Renal pelvis (tissue), 12 donors: ENCODE measurements at places on chromosomes 5 and 9. TPM values are rescaled to one million over a fixed set of nuclear protein-coding genes. Genes with fewer than 3 reads are reported as not detected.

Gene FOXD4L5
- 0.39 TPM for polyA plus RNA-seq

Gene N4BP3
- polyA plus RNA-seq: 5.6 TPM

Gene MYMK
- not detected for polyA plus RNA-seq

Gene OR5C1
- not detected for polyA plus RNA-seq

Gene ARL14EPL
- not detected for polyA plus RNA-seq

Gene RFESD
- polyA plus RNA-seq: 4.6 TPM

Gene ZNF354C
- polyA plus RNA-seq: 15.9 TPM

Gene OSMR
- polyA plus RNA-seq: 7.4 TPM

Gene IL3
- polyA plus RNA-seq: not detected

- DNase-seq: peak; percentile 34
These were observed 11.7 kb upstream of the FGF1 start for GRCh38 chr5:142697356-142698255.

DNA sequence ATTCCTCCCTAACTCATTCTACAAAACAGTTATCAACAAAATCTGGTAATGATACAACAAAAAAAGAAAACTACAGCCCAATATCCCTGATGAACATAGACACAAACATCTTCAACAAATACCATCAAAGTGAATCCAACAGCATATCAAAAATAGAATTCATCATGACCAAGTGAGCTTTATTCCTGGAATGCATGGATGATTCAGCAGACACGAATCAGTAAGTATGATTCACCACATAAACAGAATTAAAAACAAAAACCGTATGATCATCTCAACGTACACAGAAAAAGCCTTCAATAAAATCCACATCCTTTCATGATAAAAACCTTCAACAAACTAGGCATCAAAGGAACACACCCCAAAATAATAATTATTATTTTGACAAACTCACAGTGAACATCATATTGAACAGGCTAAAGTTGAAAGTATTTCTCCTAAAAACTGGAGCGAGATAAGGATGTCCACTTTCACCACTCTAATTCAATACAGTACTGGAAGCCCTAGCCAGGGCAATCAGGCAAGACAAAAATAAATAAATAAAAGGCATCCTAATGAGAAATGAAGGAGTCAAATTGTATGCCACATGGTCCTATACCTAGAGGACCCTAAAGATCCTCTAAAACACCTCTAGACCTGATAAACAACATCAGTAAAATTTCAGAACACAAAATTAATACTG lies 305.1 kb upstream of the RGMB start:
- no peak for DNase-seq

DNA sequence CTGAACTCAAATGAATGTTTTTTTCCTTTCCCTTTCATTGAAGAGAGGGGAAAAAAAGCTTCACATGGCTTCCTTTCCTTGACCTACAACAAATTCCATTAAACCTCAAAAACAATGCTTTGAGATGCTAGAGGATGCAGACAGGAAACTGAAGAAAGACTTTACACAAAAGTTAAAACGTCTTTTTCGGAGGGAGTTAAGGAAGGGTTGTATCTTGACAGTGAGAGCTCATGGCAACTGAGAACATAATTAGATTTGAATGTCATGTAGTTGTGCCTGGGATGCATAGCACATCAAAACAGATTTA lies 66.4 kb downstream of the EBF1 start:
- DNase-seq: no peak

DNA sequence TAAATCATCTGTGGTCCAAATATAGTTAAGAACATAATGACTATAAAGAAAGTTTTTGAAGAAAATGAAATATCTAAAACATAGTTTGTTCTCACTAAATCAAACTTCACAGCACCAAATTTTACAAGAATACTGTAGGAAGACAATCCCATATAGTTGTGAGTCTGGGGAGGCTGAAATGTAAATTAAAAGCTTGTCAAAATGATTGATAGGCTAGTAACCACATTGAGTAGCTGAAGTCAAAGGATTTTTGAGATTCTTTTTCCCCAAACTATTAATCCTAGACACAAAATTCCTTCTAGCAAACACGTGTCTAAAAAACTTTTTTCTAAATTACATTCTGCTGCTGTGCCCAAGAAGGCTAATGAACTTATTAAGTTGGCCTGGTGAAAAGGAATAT lies 13.0 kb downstream of the BHMT start:
- DNase-seq: no peak

GRCh38 chr5:89275066-89275855 lies 392.3 kb upstream of the MEF2C start:
- no peak for DNase-seq

- DNase-seq: no peak
These were observed 197.1 kb upstream of the NR3C1 start for GRCh38 chr5:143600396-143601075.

DNA sequence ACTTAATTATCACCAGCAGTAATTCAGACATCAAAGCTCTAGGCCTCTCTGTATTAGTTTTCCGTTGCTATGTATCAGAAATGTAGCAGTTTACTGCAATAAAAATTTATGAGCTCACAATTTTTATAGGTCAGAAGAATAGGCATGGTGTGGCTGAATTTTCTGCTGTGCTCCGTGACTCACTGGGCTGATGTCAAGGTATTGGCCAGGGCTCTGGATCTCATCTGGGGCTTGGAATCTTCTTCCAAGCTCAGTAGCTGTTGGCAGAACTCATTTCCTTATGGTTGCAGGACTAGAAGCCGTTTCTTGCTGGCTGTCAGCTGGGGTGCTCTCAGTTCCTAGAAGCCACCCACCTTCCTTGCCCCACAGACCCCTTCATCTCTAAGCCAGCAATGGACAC lies 66.3 kb downstream of the PSAT1 start:
- no peak for DNase-seq

- no peak for DNase-seq
These were observed 525.9 kb upstream of the ZNF608 start for GRCh38 chr5:125272357-125272756.

DNA sequence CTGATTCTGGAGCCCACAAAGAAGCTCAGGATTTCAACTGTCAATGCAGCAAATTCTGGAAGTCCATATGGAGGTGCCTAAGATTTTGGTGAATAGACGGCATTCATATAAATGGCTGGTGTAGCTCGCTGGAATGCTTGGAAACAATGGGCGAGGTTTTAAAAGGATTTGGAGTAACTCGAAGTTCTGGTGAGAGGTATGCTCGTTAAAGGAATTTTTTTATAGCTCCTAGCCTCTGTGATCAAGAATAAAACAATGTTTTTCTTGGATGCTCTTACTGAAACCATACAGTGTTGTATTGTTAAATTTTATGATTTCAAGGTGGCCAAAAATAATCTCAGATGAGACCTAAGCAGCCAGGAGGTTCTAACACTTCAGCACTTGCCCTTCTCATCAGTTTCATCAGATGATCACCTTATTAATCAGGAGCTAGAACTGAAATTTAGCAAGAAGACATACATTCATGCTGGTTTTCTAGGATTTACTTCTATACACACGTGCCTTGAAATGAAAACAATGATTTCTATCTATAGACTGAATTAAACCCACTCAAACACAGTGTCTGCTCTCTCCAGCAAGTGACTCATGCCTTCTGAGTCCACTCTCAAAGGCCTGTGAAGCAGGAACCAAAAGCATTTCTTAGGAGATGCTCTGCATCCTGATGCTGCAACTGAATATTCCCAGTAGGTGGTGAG lies 79.2 kb downstream of the OTULIN start:
- no peak for DNase-seq

DNA sequence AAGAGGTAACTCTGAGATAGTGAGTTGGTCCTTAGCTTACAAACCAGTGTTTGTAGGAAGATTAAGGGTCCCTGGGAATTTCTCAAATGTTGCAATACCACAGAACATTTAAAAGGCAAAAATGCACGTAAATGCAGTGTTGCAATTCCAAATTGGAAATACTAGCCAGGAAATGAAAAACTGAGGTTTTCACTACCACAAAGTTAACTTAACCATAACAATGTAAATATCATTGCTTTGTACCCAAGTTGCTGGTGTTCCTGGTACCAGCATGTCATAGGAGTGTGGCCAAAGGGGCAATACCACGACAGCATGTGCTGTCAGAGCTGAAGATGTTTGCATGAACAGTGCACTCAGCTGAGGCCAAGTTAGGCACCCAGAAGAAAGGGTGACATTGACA lies 382.9 kb downstream of the GLIS3 start:
- no peak for DNase-seq

DNA sequence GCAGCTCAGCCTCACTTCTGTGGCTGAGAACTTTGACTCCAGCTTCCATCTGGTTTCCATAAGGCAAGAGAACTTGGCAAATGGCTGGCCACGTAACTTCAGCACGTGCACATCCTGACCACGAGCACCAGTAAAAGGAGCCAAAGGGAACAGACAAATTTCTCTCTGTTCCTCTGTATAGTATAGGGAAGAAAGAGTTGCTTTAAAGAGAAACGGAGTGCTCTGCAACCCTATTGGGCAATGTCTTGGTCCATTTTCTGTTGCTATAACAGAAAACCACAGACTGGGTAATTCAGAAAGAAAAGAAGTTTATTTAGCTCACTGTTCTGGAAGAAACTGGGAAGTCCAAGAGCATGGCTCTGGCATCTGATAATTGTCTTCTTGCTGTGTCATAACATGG lies 558.7 kb downstream of the ACTL7B start:
- DNase-seq: no peak

- DNase-seq: no peak
These were observed 80.4 kb upstream of the PCSK5 start for GRCh38 chr9:75810063-75810462.

DNA sequence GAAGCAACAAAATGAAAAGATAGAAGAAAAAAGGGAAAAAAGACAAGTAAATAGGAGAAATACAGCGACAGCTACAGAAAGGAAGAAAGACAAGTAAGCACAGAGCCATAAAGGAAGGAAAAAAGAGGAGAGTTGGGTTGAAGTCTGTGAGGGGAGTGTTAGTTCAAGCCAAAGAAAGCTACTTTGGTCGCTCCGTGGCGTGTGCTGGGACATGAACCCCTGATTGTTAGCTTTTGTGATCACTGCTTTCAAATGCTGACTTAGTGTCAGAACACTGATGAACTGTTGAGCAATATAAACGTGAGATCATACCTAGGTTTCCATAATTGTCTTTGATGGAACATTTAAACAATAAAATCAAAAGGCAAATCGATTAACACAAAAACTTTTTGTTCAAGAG lies 370.1 kb downstream of the TMEM161B start:
- DNase-seq: no peak

DNA sequence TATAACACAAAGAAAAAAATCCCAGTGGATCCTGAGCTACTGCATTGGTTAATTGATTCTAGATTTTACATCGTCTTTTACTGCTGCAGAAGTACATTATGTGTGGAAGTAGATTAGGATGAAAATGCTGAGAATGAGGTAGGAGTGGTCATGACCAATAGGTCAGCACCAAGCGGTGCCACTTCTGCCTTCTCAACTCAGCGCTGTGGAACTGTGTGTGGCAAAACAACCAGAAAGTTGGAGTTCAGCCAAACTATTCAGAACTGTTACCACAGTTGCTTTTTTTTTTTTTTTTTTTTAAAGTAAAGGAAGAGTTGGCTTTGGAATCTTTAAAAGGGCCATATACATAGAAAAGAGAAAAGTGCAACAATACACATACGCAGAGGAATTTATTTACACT lies 24.2 kb downstream of the POU5F2 start:
- DNase-seq: no peak

DNA sequence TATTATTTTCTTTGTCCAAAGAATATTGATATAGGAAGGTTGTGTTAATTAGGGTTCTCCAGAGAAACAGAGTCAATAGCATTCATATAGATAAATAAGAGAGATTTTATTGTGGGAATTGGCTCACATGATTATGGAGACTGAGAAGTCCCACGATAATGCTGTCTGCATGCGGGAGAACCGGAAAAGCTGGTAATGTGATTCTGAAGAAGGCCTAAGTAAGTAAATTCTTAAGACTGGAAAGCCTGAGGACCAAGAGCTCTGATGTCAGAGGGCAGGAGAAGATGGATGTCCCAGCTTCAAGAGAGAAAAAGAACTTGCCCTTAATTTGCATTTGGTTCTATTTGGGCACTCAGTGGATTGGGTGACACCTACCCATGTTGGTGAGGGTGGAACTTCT lies 307.4 kb upstream of the C9orf72 start:
- DNase-seq: no peak

DNA sequence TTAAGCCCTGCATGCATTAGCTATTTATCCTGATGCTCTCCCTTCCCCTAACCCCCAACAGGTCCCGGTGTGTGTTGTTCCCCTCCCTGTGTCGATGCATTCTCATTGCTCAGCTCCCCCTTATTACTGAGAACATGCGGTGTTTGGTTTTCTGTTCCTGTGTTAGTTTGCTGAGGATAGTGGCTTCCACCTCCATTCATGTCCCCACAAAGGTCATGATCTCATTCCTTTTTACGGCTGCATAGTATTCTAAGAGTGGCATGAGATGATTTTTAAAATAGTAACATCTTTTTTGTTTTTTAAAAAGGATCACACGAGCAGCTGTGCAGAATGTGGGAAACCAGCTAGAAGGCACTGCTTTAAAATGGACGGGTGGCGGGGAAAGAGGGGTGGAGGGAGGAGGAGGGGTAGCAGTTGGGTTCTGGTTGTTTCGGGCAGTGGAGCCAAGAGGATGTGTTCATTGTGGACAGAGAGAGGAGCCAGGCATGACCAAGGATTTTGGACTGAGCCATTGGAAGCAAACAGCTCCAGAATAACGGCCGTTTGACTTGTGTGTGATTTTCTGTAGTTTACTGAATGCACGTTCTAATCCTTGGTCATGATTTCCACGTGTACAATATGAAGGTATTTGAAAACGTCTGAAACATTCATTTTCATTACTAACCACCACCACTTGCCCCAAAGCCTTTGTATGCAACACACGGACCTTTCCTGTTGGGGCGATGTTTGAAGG lies 1.7 kb upstream of the TENT4A start:
- DNase-seq: no peak

DNA sequence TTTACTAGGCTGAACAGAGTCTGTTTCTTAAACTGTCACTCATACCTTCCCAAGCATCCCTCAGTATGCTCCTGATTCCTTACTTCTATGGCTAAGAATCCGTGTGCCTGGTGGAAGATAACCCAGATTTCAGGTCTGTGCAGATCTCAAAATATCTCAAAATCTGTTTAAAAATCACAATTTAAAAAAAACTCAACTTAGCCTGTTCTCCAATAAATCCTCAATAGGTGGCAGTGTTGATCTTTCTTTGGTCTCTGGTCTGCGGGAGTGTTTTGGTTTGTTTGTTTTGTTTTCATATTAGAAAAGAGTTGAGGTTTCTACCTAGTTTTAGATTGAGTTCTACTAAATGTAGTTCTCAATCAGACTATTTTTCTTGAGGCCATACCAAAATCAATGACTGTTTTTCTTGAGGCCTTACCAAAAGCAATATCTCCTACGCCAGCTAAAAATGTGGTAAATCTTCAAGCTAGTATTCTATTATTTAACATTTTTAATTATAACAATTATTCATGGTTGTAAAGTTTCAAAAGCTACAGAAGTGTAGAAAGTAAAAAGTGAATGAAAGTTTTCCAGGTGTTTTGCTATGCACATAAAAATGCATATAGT lies 57.9 kb downstream of the TGFBR1 start:
- DNase-seq: peak; percentile 48

- peak; percentile 36 for DNase-seq
These were observed 51.4 kb upstream of the TJP2 start for GRCh38 chr9:69122549-69123141.
